ENCODE measurements at places on chromosomes 1 and 21.

DNA sequence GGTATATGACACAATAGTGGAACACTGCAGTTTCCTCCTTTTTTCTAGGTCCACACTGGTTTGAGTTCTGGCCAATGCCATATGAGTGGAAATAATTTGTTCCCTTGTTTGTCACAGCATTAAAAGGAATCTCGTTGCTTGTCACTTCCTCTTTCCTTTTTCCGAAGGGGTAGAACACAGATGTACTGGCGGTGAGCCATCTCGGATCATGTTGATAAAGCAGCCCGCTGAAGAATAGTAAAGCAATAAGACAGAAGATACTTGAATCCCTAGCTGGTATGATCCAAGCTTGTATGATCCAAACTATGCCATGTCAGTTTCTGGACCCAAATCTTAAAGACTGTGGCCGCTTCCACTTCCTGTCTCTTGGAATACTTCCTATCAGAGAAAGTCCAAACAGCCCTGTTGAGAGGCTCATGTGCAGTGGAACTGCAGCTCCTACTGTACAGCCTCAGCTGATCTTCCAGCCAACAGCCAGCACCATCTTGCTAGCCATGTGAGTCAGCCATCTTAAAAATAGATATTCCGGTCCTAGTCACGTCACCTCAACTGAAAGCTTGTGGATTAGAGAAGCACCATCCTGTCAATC lies 40.3 kb downstream of the CFHR5 start:
- no peak for DNase-seq

DNA sequence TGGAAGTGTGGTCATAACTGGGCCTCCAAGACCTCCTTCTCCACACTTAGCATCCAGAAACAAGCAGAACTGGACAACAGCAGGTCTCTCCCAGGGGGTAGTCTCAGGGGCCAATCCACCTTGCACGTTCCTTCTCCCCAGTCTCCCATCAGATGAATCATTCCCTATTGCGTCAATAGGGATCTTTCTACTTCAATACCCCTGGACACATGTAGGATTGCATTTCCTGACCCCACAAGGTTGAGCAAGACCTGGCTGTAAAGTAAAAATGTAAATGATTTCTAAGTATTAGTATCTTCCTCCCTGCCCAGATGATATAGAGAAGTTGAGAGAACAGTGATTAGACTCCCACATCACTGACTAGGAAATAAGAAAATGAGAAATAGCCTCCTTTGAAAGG lies 224.5 kb upstream of the CSF3R start:
- DNase-seq, result no peak

DNA sequence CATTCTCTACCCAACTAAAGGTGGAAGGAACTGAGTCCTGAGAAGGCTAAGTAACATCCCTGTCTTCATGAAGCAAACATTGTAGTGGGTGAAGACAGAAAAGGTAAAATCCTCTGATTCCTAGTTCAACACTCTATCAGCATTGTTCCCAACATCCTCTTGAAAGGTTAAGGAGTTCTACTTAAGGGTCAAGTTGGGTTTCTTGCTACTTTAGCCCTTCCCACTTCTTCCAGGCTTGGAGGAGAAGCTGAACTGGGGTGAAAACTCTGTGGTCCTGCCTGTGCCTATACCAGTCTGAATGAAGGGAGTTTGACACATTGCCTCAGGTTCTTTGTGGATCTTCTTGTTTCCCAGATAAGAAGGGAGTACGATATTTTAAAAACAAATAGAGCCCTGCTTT lies 54.1 kb downstream of the ATP2B4 start:
- DNase-seq, result no peak

GRCh38 chr1:55143684-55144083 lies 71.5 kb downstream of the USP24 start:
- DNase-seq, result no peak

DNA sequence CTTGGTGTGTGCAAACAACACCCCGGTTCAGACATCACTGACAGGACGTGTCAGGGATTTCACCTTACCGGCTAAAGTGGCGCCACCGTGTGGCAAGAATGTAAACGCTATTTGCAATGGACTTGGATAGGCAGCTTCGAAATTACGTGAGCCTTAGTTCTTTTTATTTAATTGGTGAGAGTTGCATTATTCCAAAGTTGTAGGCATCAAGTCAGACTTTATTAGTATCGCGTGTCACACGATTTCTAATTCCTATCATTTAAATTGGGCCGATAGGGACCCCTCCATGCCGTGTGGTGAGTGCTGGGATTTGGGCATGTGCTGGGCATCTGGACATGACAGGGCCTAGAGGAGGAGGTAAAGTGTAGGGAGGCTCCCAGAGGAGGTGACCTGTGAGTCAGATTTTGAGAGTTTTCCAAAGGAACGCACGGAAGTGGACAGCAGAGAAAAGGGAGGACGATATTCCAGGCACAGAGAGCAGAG lies 14.5 kb upstream of the CPT2 start:
- DNase-seq, result peak; percentile 64

DNA sequence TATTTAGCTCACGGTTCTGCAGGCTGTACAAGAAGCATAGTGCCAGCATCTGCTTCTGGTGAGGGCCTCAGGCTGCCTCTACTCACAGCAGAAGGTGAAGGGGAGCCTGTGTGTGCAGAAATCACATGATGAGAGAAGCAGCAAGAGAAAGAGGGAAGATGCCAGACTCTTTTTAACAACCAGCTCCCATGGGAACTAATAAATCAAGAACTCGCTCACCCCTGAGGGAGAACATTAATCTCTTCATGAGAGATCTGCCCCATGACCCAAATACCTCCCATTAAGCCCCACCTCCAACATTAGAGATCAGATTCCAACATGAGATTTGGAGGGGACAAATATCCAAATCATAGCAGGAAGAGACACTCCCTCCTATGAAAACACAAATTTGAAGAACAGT lies 74.1 kb downstream of the OLFML2B start:
- DNase-seq, result no peak

- DNase-seq, result no peak
Measured at GRCh38 chr21:42986125-42986783, 11.9 kb downstream of the PKNOX1 start.

GRCh38 chr1:53642215-53642555 lies 96.8 kb downstream of the GLIS1 start:
- no peak for DNase-seq

- no peak for DNase-seq
Measured at GRCh38 chr1:217230412-217230811, 400.5 kb downstream of the GPATCH2 start.

GRCh38 chr1:205012391-205013140 lies 30.4 kb upstream of the CNTN2 start:
- no peak for DNase-seq

DNA sequence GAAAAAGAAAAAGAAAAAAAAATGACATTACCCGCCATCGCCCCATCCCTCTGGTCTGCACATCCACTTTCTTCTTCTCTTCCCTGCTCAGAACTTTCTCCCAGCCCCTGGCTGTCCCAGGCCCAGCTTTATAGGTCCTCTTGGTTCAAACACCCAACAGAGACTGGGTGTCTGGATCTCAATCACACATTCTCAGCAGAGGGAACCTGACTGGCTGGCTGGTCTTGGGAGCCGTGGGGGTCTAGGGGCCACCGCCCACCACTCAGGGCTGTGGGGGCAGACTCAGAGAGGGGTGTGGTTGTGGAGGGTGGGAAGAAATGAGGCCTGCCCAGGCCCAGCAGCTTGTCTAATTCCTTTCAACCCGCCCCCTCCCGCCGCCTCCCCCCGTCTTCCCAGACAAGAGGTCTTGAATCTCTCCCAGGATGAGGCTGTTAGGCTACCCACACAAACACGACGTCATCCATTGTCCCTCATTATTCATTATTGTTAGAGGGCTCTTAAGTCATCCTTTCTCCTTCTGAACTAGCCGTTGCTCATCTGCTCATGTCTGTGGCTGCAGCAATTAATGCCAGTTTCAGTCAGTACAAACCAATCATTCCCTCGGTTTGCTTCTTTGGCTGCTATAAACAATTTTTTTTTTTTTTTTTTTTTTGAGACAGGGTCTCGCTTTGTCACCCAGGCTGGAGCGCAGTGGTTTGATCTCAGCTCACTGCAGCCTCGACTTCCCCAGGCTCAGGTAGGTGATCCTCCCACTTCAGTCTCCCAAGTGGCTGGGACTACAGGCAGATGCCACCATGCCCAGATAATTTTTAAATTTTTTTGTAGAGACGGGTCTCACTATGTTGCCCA lies 40.6 kb upstream of the CLIC4 start:
- no peak for DNase-seq

DNA sequence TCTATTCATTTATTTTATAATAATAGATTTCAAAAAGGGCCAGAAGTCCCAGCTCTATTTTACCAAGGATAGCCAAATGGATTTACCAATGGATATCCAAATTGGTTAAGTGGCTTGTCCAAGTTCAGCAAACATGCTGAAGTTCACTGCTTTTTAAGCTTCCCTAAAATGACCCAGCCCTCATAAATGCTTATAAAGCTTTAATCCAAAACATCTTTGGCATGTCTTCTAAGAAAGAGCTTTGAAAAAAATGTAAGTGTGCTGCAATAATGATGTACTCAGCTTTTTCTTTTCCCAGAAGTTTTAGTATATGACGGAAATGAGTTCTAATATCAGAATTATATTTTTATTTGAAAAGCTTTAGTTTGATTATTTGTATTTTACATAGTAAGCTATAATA lies 451.5 kb upstream of the ADAMTS5 start:
- DNase-seq, result no peak

DNA sequence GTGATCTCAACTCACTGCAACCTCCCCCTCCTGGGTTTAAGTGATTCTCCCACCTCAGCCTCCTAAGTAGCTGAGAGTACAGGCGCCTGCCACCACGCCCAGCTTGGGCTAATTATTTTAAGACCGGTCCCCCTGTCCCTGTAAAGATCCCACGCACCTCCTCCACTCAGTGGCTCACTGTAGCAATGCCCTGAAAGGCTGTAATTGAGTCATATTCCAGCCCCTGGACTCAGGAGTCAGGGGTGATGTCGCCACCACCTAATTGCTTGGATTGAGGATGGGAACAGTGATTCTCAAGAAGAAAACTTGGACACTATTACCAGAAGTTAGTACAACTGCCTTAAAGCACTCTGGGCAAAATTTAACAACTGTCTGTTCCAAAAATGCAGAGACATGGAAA lies 3.1 kb upstream of the EDARADD start:
- no peak for DNase-seq

- peak; percentile 98 for DNase-seq
Measured at GRCh38 chr1:17128361-17128760, 9.1 kb upstream of the PADI2 start.

DNA sequence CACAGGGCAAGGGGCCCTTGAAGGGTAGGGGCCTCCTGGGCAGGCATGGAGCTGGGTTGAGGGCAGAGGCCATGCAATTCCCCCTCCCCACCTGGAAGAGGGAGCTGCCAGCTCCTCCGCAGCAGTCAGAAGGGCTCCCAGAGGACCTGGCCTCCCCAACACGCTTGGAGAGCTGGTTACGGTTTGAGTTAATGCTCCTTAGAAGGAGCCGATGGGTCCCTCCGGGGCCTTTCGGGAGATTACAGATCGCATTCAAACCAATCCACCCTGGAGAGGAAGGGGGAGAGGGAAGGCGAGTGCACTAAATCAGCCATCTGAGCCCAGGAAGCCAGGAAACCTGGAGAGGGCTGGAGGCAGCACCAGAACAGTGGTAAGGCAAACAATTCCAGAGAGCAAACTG lies 106.3 kb upstream of the CSF3R start:
- no peak for DNase-seq

DNA sequence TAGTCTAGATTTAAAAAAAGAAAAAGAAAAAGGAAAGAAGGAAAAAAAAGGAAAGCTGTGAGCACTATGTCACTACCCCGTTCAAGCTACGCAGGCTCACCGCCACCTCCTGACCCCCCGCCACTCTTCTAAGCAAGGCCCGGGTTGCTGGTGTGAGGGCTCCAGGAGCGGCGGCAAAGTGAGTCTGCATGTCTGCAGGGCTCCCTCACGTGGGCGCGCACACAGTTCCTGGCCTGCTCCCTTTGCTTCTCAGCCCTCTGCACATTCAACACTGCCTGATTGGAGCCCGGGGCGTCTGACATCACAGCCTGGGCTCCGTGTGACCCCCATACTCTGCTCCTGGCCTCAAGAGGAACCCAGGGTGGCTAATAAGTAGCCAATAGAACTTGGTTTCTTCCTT lies 81.4 kb upstream of the TLR5 start:
- no peak for DNase-seq

DNA sequence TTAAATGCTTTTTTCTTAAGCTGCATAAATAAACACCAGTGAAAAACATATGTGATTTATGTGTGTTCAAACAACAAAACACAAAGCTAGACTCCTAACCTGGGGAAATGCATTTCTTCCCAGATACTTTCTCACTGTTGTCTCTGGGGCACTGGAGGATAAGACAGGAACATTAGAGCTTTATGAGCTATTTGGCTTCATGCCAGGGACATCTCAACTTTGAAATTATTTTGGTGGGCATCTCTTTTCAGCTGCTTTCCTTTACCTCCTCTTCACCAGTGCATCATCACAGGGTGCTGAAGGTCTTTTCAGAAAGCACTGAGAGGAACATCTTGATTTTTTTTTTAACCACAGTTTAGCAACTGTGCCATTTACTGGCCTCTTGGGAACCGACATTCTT lies 212.9 kb downstream of the DNM3 start:
- no peak for DNase-seq

DNA sequence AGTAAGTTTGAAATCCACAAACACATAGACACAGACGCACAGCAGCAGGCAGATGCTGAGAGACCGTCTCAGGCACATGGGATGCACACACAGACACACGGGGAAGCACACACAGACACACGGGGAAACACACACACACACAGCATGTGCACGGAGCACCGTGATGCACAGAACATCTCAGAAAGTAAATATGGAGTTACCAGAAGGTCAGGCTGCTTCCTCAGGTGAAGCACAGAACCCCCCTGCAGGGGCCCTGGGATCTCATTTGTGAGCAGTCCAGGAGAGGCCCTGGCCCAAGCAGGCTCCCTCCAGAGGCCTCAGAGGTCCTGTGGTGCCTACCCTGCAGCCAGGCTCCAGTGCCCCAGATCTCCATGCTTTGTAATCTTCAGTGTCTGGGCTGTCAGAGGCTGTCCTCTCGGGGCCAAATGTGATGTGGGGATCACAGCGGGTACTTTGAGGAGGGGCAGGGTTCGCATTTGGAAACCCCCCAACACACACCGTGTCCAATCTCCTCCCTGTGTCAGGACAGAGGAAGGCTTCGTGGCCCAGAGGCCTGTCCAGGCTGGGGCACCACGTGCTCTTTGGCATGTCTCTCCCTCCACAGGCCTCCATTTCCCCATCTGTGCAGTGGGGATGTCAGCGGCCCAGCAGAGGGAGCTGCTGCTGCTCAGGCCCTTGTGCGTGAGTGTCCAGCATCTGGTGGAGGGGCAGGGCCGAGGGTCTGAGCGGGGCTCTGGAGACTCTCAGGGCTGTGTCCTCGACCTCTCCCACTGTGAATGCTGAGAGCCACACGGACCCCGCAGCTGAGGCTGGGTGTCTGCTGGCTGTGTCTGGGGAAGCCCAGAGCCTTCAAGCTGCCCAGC lies 23.0 kb upstream of the PRSS38 start:
- DNase-seq, result no peak

- DNase-seq, result no peak
Measured at GRCh38 chr1:31154632-31155215, 85.0 kb downstream of the NKAIN1 start.

DNA sequence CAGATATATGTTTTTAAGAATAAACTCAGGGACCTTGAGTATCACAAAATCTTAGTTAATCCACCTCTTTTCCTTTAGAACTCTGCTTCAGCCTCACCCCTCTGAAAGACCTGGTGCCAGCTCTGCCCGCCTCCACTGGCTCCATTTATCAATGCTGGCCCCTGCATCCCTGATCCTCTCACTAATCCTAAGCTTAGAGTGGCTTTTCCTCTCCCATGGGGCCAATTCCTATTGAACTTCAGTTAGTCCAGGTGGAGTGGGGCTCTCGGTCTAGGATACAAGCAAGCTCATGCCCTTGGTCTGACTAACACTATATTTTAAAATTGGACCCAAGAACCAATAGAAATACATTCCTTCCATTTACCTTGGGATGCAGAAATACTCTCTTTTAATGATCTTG lies 87.0 kb downstream of the RGS7 start:
- no peak for DNase-seq

Data from HS-27A (cell line).